A549 (cell line): ENCODE measurements at places on chromosomes 3 and 15.

DNA sequence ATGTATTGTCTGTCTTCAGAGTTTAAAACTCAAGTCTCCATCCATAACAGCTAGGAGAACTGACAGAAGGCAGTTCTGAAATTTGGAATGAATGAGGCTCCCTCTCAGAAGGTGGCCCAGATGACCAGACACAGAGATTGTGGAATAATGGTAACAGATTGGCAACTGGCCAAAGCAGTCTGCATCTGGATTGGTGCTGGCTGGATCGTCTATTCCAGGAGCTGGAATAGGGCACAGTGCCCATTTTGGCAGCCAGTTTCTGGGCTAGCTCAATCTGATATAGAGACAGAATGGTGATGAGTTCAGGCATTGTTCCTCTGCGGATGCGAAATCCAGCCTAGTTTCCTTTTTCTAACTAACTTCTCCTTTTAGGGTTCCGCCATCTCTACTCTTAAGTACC is 851.7 kb downstream of the PDCD6IP start:
- DNase-seq = no peak

DNA sequence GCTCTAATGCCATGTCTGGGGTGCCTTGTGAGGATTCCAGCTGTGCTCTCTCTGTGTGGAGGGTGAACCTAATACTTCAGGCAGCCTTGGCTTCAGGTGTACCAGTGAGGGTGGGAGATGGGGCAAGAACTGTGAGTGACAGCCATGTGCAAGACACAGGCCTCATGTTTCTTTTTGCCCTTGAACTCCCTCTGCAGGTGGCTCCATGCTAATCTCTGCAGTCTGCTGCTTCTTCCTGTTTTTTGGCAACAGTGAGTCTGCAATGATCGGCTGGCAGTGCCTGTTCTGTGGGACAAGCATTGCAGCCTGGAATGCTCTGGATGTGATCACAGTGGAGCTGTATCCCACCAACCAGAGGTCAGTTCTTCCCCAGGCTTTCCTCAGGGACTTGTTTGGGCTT is 189.3 kb downstream of the SV2B start:
- no peak for DNase-seq

GRCh38 chr3:100333970-100334487 is 528 bp upstream of the NIT2 start:
- no peak for DNase-seq

GRCh38 chr3:143511174-143511879 is 336.9 kb downstream of the SLC9A9 start:
- DNase-seq = no peak

- no peak for DNase-seq
Measured at GRCh38 chr3:78046566-78046965, 1006.7 kb downstream of the ROBO2 start.

DNA sequence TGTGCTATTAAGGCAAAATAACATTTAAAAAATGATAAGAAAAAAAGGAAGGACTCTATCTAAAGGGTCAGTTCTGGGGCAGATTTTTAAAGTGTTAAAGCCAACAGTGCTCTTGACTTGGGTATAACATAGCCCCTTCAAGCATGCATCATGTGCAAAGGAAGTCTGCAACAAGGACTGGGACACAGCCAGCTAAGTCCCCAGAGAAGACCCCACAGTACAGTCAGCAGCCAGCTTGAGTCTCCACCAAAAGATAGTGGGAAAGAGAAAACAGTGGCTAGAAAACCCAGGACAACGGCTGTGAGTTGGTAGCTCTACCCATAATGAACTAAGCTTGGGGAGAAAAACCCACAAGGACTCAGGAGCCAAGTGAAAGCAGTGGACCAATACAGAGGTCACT is 86.4 kb upstream of the DCLK3 start:
- no peak for DNase-seq

DNA sequence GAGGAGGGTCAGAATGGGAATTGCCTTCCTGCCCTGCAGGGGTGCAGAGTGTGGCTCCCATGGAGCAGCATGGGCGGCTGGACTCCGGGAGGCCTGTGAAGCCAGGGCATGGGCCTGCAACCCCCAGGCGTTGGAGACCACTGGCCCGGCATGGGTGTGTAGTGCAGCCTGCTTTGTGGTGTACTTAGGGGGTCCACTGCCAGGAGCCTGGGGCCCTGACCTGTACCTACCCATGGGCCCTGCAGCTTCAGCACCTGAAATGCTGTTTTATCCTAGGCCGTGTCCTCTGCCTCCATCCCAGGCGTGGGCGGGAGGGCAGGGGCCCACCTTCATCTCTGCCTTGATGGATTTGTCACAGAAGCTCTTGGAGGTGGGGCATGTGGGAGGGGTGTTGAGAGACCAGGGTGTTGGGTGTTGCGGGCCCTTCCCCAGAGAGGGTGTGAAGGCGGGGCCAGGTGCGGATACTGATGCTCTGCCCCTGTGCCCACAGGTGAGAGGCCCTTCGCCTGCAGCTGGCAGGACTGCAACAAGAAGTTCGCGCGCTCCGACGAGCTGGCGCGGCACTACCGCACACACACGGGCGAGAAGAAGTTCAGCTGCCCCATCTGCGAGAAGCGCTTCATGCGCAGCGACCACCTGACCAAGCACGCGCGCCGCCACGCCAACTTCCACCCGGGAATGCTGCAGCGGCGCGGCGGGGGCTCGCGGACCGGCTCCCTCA is 45.0 kb downstream of the KLF13 start:
- no peak for DNase-seq

DNA sequence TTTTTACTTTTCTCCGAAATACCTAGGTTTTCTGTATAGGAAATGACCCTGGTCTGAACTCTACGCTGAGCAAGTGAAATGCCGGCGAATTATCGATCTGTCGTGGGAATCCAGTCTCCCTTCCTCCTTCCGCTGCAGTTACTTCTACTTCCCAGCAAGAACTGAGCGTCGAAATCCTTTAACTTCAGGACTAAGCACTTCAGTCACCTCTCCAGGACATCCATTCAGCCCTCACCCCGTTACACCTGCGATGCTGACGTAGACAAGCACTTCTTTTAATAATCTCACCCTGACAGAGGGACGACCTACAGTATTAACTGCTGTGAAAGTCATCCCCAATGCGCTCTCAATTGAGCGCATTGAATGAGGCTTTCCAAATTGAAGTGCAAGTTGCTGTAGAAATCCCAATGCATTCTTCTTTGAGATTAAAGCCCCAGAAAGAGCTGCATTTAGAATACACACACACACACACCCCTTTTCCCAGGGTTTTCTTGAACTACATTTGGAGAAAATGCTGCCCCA is 1.3 kb downstream of the TOP2B start:
- DNase-seq = peak; percentile 14

DNA sequence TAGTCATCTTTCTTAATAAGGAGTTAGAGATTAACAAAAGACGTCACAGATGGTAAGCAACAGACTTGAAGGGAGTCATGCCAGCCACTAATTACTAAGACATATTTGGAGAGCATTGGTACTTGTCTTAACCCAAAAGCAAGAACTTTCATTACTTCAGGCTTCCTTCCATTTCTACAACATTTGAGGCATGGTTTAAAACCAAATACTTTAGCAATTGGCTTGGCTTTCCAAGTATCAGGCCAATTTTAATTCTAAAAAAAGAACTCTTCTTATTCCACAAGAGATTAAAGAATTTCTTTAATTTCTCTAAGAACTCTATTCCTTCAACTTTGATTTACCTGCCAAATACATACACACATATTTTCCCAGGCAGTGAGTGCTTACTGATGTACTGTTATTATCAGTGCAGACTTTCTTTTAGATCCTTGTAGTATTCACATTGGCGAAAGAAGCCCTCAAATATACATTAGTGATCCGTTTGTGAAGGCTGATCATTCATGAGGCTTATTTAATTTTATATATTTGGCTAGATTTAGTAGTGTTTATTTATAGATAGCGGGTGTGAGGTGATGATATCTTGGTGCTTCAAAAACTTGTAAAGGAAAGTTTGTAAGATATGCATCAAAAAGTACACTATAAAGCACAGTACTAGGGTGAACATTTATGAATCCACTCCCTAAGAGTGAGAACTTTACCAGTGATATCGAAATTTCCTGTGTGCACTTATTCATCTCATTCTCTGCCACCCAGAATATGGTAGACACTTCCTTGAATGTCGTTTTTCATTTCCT is 229.2 kb downstream of the MFSD1 start:
- no peak for DNase-seq

DNA sequence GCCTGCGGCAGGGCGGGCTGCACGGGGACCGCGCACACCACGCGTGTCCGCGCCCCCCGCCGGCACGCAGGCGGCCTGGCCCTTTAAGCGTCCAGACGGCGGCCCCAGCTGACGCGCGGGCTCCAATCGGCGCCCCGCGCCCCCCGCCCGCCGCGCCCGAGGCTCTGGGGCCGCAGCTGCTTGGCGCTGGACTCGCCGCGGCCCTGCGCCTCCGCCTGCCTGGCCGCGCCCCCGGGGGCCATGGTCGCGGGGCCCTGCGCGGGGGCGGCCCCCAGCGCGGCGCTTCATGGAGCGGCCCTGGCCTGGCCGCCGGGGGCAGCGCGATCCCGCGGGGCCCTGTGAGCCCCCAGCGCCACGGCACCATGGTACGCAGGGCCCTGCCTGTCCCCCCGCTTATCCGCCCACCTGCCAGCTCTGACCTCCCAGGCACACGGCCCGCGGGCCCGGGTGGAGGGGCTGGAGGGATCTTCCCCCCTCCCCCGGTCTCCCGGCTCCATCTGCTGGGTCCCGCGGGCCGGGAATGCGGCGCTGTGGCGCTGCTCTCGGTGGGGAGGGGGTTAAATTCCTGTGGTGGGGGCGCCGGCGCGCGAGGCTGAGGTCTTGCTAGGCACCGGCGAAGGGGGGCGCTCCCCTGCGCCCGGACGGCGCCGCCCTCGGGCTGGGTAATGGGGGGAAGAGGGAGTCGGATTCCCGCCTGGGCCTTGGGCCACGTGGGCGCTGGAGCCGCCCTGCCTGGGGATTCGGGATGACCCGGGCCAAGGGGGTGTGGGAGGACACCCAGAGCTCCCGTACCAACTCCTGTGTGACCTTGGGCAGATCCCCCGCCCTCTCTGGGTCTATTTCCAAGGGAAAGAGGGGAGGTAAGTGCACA is 1.1 kb downstream of the ZBTB47 start:
- no peak for DNase-seq

- DNase-seq = no peak
Measured at GRCh38 chr3:152607179-152607578, 227.8 kb upstream of the P2RY1 start.

- DNase-seq = peak; percentile 67
Measured at GRCh38 chr15:82263350-82263749, 732 bp downstream of the SAXO2 start.

GRCh38 chr15:52731732-52732470 is 52.7 kb upstream of the ATOSA start:
- no peak for DNase-seq

DNA sequence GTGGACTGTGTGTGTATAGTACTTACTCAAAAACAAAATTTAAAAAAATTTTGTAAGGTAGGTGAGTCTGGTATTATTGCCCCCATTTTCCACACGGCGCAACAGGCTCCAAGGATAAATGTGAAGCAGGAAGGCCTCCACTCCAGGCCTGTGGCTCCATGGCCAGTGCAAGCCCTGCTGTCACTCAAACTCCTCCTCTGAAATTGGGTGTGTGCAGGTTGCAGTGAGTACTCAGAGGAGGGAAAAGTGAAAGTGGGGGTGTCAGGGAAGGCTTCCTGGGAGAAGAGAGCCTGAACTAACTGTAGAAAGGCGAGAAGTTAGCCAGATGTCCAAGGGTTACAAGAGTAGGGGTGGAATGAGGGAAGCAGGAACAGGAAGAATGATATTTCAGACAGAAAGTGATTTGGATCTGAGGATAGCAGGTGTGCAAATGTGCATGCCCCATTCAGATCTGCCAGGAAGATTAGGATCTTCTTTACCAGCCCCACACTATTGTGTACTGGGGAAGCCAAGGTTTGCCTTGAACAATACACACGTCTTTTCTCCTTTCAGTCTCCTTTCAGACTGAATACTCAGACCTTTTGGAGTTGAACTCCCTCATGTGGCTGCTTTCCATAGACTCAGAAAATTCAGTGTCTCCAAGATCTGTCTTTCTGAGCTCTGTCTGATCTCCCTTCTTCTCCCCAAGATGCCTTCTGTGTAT is 48.7 kb upstream of the RYK start:
- no peak for DNase-seq

- DNase-seq = no peak
Measured at GRCh38 chr3:76442374-76442915, 597.5 kb upstream of the ROBO2 start.
